Naive B cell (primary cell): ENCODE measurements at places on chromosomes 11 and 22. TPM values are rescaled to one million over a fixed set of nuclear protein-coding genes. Genes with fewer than 3 reads are reported as not detected.

Gene TRMU
- polyA plus RNA-seq: 17.8 TPM

Gene SPECC1L
- 29.4 TPM for polyA plus RNA-seq

Gene OR8G1
- polyA plus RNA-seq: not detected

Gene SOX6
- not detected for polyA plus RNA-seq

DNA sequence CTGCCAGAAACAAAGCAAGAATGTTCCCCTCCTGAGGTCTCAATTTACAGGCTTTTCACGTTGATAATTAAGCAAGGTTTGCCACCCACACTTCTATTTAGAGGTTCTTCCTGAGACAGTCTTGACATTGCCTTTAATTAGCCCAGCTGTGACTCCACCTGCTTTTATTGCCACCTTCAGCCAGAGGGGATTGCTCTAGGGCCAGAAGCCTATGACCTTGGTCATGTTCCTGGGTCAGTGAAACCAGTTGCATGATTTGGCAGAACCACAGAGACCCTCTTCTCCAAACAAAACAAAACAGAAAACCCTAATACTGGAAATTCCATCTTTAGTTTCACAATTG is 89.8 kb downstream of the APIP start:
- no peaks in the 10 kb centered on the region for H3K36me3 ChIP-seq
- no peaks in the 10 kb centered on the region for H3K4me1 ChIP-seq
- no peak for DNase-seq
- no peak overlapping the region for H3K27ac ChIP-seq
- H3K4me3 ChIP-seq: no peak overlapping the region

- no peaks in the 10 kb centered on the region for H3K27me3 ChIP-seq
- H3K36me3 ChIP-seq: peaks cover 8% of the 10 kb centered on the region
- no peak overlapping the region for H3K27ac ChIP-seq
Measured at GRCh38 chr11:129856036-129856435, 39.3 kb downstream of the NFRKB start.

- no peaks in the 10 kb centered on the region for H3K4me1 ChIP-seq
- H3K27ac ChIP-seq: no peak overlapping the region
- DNase-seq: no peak
- H3K27me3 ChIP-seq: no peaks in the 10 kb centered on the region
Measured at GRCh38 chr22:27997538-27997937, 78.5 kb upstream of the PITPNB start.

DNA sequence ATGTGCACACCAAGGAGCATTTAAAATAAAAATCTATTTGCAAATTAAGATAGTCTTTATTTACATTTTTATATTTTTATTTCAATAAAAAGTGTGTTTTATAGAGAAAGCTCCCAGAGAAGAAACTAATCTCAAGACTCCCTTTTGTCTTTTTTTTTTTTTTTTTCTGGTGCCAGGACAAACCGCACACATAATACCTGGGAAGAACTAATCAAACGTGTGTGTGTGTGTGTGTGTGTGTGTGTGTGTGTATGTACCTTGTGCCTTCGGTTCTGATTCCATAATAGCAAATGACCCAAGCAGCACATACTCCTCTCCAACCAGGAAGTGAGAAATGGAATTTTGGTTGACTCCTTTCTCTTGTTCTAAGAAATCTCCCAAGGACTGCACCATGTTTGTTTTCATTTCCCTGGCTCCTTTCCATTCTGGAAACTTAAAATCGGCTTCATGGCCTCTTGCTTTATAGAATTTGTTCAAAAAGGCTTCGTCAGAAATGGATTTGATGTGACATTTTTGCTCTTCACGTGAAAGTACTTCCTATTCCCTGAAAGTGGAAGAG is 65.3 kb downstream of the ST3GAL4 start:
- peaks cover 17% of the 10 kb centered on the region for H3K4me1 ChIP-seq
- no peak overlapping the region for H3K27ac ChIP-seq

- H3K36me3 ChIP-seq: no peaks in the 10 kb centered on the region
- H3K4me1 ChIP-seq: no peaks in the 10 kb centered on the region
- no peak for DNase-seq
- H3K27me3 ChIP-seq: no peaks in the 10 kb centered on the region
- H3K27ac ChIP-seq: no peak overlapping the region
Measured at GRCh38 chr11:133726542-133726941, 118.8 kb downstream of the SPATA19 start.

GRCh38 chr11:4682623-4683419 is 14.8 kb downstream of the OR51E2 start:
- H3K27ac ChIP-seq: no peak overlapping the region
- no peaks in the 10 kb centered on the region for H3K36me3 ChIP-seq
- no peaks in the 10 kb centered on the region for H3K27me3 ChIP-seq

GRCh38 chr22:39422721-39423120 is 23.1 kb downstream of the TAB1 start:
- DNase-seq: no peak
- H3K27ac ChIP-seq: no peak overlapping the region
- H3K4me1 ChIP-seq: no peaks in the 10 kb centered on the region
- peaks cover 22% of the 10 kb centered on the region for H3K36me3 ChIP-seq

DNA sequence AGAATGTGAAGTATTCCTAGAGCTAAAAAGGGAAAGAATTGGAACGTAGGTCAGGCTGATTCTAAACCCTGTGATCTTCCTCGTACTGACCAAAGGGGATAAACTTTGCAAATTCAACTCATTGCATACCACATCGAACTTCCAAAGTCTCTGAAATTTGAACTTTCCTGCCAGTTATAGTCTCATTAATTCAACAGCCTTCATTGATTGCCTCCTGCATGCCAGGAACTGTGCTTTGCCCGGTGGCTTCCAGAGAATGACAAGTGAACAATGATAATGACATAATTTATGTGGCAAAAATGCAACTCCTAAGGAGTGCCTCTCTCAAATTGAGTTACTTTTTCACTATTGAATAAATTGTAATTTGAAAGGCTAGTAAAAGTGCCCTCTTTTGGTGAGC is 107.7 kb upstream of the LDLRAD3 start:
- no peaks in the 10 kb centered on the region for H3K36me3 ChIP-seq
- peaks cover 3% of the 10 kb centered on the region for H3K4me1 ChIP-seq
- peaks cover 12% of the 10 kb centered on the region for H3K27me3 ChIP-seq
- H3K27ac ChIP-seq: no peak overlapping the region
- DNase-seq: no peak

DNA sequence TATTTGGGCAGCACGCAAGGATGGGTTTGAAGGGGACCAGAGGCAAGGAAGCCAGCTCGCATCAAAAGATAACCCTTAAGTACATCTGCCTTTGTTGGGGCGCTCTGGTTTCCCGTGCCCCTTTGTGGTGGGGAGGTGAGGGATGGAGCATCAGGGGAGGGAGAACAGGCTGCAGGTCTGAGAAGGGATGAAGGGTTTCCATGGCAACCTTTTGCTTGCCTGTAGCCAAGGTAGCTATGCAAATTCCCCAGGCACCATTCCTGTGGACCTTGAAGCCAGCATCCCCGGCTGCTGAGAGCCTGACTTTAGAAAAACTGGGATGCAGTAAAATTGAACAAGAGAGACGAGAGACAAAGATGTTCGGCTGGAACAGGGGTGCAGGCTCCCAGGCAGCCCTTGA is 75.7 kb downstream of the SEZ6L start:
- no peaks in the 10 kb centered on the region for H3K4me1 ChIP-seq
- H3K27ac ChIP-seq: no peak overlapping the region

GRCh38 chr11:47268448-47269001 is 1.4 kb upstream of the MADD start:
- H3K4me1 ChIP-seq: peaks cover 42% of the 10 kb centered on the region
- peak overlapping the region; percentile 95 for H3K4me3 ChIP-seq
- peak overlapping the region; percentile 97 for H3K27ac ChIP-seq
- no peaks in the 10 kb centered on the region for H3K36me3 ChIP-seq
- no peak for DNase-seq

- H3K36me3 ChIP-seq: no peaks in the 10 kb centered on the region
- H3K4me1 ChIP-seq: no peaks in the 10 kb centered on the region
- H3K27me3 ChIP-seq: peaks cover 3% of the 10 kb centered on the region
- DNase-seq: no peak
- no peak overlapping the region for H3K4me3 ChIP-seq
Measured at GRCh38 chr11:12543596-12544415, 130.4 kb upstream of the TEAD1 start.

GRCh38 chr11:96257972-96258934 is 84.7 kb downstream of the MAML2 start:
- H3K4me1 ChIP-seq: peaks cover 70% of the 10 kb centered on the region
- peaks cover 7% of the 10 kb centered on the region for H3K36me3 ChIP-seq
- H3K4me3 ChIP-seq: peak overlapping the region; percentile 71
- peak overlapping the region; percentile 97 for H3K27ac ChIP-seq
- no peaks in the 10 kb centered on the region for H3K27me3 ChIP-seq

DNA sequence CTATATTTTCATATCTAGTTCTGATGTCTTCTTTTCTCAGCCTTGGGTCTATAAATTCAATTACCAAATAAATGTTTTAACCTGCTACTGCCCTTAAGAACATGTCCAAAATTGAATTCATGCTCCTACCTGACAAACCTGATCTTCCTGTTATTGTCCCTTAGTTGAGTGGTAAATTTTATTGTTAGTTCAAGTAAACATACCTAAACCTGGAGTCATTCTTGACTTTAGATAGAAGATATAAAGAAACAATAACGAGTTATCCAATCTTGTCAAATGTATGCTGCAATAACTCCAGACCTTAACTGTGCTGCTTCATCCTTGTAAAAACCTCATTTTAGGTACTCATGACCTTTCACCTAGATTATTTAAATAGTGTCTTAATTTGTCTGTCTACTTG is 34.6 kb upstream of the SC5D start:
- H3K36me3 ChIP-seq: peaks cover 17% of the 10 kb centered on the region
- H3K4me3 ChIP-seq: no peak overlapping the region
- H3K4me1 ChIP-seq: no peaks in the 10 kb centered on the region
- H3K27me3 ChIP-seq: peaks cover 41% of the 10 kb centered on the region
- no peak overlapping the region for H3K27ac ChIP-seq
- DNase-seq: no peak

DNA sequence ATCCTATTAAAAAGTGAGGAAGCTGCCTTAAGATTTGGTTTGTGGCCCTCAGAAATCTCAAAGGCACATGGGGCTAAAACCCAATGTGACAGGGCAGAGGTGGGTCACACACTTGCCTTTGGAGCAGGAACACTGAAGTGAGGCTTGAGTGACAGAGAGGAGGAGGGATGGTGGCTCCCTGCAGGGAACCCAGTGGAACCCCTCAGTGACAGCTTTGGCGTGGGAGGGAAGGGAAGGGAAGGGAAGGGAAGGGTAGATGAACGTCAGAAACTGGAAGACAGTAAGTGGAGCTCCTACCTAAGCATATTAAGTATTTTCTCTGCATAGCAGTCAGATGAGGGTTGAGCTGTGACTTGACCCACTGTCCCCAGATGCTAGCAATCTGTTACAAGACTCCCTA is 68.5 kb downstream of the TMPRSS5 start:
- peaks cover 25% of the 10 kb centered on the region for H3K27me3 ChIP-seq
- no peak overlapping the region for H3K27ac ChIP-seq
- no peaks in the 10 kb centered on the region for H3K4me1 ChIP-seq

- H3K4me1 ChIP-seq: peaks cover 5% of the 10 kb centered on the region
- no peak overlapping the region for H3K27ac ChIP-seq
- no peak for DNase-seq
- H3K4me3 ChIP-seq: no peak overlapping the region
- peaks cover 14% of the 10 kb centered on the region for H3K27me3 ChIP-seq
Measured at GRCh38 chr11:34176751-34177209, 71.4 kb downstream of the NAT10 start.

DNA sequence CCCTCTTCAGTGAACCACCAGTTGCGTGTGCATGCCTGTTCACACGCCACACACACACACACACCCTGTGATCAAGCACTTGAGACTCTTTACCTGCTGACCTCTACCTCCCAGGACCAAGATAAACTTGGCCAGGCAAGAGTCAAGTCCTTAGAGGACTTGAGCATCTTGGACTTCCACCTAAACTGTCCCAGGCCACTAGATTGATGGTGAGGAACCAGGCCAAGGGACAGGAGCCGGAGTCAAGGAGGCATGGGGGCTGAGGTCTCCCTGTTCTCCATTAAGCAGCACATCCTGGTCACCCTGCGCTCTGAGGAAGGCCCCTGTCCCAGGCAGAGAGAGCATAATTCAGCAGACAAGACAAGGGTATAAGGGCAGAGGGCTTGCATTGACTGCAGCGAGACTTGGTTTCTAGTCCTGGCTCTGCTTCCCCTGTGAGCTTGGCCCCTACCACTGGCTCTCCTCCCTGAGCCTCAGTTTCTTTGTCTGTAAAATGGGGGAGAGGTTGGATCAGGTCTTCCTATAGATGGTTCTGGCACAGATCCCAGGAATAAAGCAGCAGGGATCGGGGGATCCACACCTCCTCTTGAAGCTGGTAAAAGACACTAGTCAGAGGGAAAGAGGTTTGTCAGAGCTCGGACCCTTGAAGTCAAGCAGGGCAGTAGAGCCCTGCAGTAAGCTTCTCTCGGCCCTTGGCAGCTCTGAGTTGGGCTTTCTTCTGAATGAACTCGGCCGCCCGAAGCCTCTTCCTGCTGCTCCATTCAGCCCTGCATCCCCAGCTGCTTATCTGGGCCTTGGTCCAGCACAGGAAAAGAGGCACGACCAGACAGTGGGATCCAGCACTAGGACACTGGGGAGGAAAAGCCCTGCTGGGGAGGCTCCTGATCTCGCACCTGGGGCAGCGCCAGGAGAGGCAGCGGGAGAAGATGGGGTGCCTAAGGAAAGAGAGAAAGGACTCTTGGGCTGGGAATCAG is 2.0 kb downstream of the CREB3L1 start:
- no peak for DNase-seq
- H3K27ac ChIP-seq: no peak overlapping the region
- peaks cover 43% of the 10 kb centered on the region for H3K27me3 ChIP-seq
- no peak overlapping the region for H3K4me3 ChIP-seq
- peaks cover 12% of the 10 kb centered on the region for H3K36me3 ChIP-seq
- peaks cover 13% of the 10 kb centered on the region for H3K4me1 ChIP-seq

- H3K27me3 ChIP-seq: peaks cover 42% of the 10 kb centered on the region
- no peak overlapping the region for H3K27ac ChIP-seq
- H3K36me3 ChIP-seq: no peaks in the 10 kb centered on the region
- no peak for DNase-seq
- no peak overlapping the region for H3K4me3 ChIP-seq
- no peaks in the 10 kb centered on the region for H3K4me1 ChIP-seq
Measured at GRCh38 chr11:32062540-32062939, 28.3 kb upstream of the RCN1 start.

DNA sequence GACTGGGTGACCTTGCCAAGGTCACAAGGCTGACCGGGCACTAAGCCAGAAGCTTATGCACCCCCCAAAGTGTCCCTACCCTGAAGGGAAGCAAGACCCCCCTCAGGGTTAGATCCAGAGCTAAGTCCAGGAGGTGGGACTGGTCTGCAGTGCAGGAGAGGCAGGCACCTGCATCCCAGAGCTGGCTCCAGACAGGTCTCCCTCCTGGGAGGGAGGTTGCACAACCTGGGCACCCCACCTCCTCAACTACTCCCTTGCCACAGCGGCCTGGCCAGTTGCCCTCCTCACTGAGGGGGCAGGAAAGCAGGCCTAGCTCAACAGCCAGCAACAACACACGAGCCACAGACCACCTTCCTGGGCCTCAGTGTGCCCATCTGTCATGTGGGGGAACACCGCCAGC is 75.0 kb upstream of the TCF20 start:
- H3K27me3 ChIP-seq: peaks cover 37% of the 10 kb centered on the region
- peaks cover 13% of the 10 kb centered on the region for H3K4me1 ChIP-seq
- H3K36me3 ChIP-seq: no peaks in the 10 kb centered on the region
